Activated CD4-positive, CD25-positive, alpha-beta regulatory T cell (primary cell): ENCODE measurements at places on chromosomes 11 and 22.

- no peak for DNase-seq
Observed at GRCh38 chr22:21754523-21754922, 18.9 kb upstream of the YPEL1 start.

DNA sequence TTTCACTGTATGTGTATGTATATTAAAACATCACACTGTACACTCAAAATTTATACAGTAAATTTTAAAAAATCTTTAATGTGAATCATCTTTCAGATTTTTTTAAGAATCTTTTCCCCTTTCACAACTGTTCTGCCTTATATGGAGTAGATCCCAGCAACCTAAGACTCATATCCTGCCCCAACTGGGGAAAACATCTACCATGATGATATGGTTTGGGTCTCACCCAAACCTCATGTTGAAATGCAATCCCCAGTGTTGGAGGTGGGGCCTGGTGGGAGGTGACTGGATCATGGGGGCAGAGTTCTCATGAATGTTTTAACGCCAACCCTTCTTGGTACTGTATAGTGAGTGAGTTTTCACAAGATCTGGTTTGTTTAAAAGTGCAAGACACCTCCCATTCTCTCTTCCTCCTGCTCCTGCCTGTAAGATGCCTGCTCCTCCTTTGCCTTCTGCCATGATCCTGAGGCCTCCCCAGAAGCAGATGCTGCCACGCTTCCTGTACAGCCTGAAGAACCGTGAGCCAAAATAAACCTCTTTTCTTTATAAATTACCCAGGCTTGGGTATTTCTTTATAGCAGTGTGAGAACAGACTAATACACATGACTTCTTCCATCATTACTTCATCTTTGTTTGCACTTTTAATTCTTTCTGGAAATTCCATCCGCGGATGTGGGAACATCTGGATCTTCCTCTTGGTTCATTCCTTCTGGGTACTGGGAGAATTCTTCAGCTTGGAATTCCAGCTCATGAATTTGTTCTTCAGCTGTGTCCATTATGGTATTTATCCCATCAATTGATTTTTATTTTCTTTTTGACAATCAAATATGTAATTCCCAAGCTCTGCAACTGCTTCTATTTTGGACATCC lies 36.9 kb downstream of the LINC01488 start:
- no peak for DNase-seq

- DNase-seq: no peak
Observed at GRCh38 chr11:10590218-10590915, 21.9 kb upstream of the LYVE1 start.

DNA sequence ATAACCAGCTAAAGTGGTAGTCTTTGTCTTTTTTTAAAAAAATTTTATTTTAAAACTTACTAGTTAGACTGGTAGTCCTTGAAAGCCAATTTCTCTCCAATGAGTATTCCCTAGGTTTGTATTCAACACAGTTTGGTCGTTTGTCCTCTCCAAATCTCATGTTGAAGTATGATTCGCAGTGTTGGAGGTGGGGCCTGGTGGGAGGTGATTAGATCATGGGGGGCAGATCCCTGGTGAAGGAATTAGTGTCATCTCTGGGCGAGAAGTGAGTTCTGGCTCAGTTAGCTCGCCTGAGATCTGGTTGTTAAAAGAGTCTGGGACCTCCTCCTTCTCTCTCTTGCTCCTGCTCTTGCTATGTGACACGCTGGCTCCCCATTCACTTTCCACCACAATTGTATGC lies 18.0 kb downstream of the FLI1 start:
- no peak for DNase-seq

- DNase-seq: no peak
Observed at GRCh38 chr11:14132312-14132711, 169.8 kb downstream of the SPON1 start.

GRCh38 chr11:71543866-71544265 lies 4.4 kb upstream of the KRTAP5-9 start:
- DNase-seq: no peak

DNA sequence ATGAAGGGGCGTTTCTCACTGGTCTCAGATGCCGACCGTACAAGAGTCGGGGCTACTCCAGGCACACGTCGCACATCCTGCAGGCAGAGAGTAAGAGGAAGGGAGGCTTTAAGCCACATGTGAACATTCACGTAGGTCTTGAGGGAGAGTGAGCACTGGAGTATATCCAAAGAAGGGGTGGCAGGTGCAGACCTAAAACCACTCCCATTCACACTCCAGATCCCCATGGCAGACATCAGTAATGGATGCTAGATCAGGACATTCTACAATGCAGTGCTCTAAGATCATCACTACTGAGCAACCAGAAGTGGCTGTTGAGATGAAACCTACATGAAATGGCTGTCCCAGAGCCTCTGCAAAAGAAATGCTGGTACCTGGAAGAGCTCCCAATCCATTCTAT lies 39.0 kb downstream of the WT1 start:
- no peak for DNase-seq

DNA sequence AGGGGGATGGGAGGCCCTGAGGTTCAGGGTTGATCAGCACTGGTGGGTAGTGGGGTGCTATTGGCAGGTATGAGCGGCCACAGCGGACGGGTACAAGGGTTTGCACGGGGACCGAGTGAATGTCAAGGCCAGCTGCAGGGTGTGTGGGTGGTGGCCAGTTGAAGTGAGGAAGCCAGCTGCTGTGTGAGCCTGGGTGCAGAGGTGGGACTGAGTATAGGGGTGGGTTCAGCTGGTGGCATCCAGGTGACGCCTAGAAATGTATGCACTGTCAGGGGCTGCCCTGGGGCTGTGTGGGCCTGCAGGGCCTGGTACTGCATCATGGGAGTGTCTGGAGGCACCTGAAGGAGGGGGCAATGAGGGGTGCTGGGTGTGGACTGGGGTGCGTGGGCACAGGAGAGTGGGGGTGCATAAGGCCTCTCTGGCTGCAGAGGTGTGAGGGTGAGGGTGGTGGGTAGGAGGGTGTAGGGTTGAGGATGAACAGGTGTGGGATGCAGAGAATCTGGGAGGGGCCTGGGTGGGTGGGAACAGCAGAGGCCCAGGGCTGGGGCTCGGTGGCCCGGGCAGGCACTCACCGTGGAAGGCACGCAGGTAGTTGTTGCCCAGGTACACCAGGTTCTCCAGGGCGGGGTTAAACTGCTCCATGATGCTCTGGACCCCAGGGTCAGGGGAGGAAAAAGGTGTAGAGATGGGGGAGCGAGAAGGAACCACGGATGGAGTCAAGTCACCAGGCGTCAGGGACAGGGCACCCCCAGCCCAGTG lies 1.7 kb downstream of the BAIAP2L2 start:
- no peak for DNase-seq

DNA sequence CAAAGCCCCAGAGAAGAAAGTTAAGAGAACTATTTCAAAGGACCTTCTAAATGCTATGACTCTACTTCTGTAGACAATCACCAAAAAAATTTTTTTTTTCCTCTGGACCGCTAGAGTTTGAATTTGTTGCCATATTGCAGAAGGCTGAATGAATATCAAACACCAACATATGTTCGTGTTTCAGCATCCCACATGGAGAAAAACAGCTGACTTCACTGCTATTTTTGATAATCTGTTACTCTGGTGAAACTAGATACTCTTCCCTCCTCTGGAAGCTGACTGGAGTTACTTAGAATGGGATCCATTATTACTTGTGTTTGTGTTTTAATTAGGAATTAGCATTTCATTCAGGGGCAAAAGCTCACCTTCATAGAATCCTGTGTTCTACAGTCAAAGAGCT lies 447.0 kb downstream of the AASDHPPT start:
- DNase-seq: no peak

DNA sequence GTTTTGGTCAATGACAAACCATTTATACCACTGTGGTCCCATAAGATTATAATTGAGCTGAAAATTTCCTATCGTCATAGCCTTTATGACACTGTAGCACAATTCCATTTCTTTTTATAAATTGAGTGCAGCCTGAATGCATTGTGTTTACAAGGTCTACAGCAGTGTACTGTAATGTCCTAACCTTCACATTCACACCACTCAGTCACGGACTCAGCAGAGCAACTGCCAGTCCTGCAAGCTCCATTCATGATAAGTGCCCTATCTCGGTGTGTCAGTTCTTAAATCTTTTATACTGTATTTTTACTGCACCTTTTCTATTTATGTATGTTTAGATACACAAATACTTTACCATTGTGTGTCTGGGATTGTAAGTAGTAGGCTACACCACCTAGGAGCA lies 55.2 kb upstream of the SLC25A18 start:
- DNase-seq: no peak

GRCh38 chr11:69035150-69035945 lies 13.4 kb upstream of the TPCN2 start:
- DNase-seq: no peak

- no peak for DNase-seq
Observed at GRCh38 chr22:34481090-34481489, 560.8 kb upstream of the LARGE1 start.

GRCh38 chr11:120880498-120881175 lies 143.3 kb upstream of the TBCEL start:
- no peak for DNase-seq

GRCh38 chr11:61966734-61967115 lies 709 bp downstream of the FTH1 start:
- no peak for DNase-seq

DNA sequence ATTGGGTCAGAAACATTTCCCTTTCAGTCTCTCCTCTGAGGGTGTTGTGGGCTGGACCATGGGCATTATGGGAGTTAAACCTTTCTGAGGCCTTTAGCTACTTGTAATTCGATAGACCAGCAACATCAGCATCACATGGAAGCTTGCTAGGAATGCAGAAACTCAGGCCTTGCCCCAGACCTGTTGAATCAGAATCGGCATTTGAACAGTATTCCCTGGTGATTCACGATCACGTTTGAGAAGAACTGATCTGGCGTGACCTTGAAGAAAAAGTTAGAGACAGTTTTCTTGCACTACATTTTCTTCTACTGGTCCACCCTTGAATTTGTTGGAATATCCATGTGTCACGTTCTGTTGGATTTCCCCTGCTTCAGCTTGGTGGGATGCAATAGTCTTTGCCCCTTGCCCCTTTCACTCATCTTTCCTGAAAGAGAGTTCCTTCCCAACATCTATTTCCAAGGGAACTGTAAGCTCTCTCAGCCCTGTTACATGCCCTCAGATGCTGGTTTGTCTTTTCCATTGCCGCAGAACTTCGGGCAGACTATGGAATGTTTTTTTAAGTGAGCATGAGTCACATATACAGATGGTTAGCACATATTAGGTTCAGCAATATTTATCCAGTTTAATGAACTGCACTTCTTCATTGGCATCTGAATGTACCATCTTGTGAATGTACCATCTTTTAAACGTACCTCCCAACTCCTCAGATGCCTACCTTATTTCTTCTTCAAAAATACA lies 23.9 kb downstream of the EHF start:
- DNase-seq: no peak

DNA sequence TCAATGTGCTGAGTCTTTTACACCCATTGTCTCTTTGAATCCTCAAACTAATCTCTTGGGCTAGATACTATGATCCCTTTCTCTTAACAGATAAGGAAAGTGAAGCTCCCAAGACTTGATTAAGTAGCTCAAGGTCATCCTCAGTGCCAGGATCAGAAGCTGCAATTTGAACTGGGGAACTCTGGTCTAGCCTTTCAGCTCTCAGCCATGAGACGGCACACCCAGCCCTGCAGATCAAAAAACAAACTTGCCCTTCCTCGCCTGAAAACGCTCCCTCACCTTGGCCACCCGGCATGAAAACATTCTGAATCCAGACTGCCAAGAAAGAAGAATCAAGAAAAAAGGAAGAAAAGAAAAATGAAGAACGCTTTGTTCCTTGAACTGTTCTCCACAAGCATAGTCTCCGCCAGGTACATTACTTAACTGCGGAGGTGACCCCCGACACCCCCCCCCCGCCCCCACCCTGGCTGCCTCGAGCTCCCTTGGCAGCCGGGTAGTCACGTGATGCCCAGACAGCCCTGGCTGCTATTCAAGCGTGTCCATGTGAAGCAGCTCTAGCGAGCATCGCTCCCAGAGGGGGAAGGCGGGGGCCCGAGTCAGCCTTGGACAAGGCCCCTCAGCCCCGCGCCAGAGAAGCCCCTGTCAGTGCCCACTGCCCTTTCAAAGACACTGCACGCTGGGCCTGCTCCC lies 451.2 kb downstream of the MIAT start:
- DNase-seq: no peak

- DNase-seq: no peak
Observed at GRCh38 chr11:111538407-111539114, 2.0 kb upstream of the LAYN start.

DNA sequence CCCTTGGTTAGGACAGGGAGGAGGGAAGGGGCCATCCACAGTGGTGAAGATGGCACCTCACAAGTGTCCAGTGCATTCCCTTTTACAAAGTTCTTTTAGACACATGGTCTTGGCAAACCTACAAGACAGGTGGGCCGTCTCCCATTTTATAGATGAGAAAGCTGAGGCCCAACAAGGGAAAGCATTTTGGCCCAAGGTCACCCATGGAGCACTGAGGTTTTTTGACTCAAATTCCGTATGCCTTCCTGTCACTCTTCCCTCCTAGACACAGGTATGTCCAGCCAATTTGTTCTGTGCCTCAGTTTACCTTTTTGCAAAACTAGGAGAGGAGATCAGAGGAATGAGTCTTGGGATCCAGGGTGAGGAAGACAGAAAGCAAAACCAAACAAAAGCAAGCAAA lies 1.2 kb downstream of the C1QTNF4 start:
- DNase-seq: no peak

DNA sequence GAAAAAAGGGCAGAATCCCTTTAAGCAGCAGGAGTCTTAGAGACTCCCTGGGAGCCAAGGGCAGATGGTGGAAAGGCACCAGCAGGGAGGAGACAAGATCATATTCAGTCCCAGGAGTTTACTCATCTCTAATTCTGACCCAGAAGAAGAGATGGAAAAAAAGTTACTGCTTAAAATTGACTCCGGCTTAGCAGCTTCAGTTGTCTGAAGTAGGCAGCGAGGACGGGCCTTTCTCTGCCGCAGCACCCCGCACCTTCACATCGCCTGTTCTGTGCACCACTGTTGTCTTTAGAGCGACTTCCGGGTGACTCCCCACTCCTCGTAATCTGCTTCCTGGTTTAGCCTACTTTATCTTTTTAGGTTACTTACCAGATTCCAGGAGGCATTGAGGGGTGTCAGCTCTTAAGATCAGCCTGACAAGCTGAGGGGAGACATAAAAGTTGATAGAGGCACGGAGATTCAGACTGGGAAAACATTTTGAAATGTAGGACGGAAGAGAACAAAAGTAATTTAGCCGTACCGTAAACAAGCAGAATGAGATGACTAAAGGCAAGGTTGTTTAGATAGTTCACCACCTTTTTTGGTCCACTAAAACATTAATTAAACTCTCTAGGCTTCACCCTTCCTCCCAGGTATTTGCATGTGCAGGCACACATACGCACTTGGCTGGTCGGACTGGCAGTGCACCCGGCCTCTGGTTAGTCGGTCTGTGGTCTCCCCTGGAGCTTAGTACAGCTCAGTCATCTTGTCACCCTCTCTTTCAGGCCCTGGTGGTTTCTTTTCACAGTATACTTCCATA lies 74.3 kb downstream of the CECR2 start:
- DNase-seq: no peak

GRCh38 chr11:104105155-104105554 lies 58.8 kb downstream of the PDGFD start:
- no peak for DNase-seq

GRCh38 chr11:5239046-5239445 lies 4.8 kb upstream of the HBD start:
- DNase-seq: no peak

- DNase-seq: no peak
Observed at GRCh38 chr22:27065279-27065678, 407.9 kb downstream of the MIAT start.

- DNase-seq: no peak
Observed at GRCh38 chr11:27464289-27464696, 8.3 kb downstream of the LGR4 start.

- no peak for DNase-seq
Observed at GRCh38 chr11:129287920-129288319, 87.7 kb upstream of the BARX2 start.

GRCh38 chr11:86802601-86803051 lies 2.3 kb downstream of the PRSS23 start:
- no peak for DNase-seq
